ENCODE measurements at places on chromosomes 11 and 22.

GRCh38 chr22:17921871-17922821, 102.2 kb downstream of the MICAL3 start:
- no peak for DNase-seq

DNA sequence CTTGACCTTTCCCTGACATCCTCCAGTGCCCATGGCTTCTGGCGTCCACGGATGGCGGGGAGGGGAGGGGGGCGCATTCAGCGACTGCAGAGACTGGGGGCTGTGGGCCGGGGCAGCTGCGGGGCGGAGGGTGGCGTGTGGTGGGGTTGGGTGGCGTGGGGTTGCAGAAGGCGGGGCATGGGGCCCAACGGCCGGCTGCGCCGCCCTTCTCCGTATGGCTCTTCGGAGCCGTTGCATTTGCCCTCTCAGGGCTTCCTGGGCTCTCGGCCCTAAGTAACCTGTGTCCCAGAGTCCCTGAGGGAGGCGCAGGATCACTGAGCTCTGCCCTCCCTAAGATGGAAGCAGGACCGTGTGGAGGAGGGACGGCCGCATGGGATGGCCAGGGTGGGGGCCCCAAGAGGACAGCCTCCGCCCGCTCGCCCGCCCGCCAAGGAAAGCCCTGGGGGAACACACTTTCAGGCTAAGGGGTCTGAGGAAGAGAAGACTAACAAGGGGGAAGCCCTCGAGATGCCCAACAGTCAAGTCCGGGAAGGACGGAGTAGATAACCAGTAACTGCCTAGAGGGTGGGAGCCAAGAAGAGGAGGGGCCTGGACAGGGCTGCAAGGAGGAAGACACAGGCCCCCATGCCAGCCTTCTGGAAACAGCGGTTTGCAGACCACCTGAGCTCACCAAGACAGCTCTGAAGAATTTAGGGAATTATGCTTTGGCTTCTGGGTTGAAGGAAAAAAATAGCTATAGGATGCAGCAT, 9.2 kb upstream of the AIFM3 start:
- DNase-seq: no peak

GRCh38 chr22:23622634-23623033, 9.5 kb downstream of the DRICH1 start:
- DNase-seq: no peak

DNA sequence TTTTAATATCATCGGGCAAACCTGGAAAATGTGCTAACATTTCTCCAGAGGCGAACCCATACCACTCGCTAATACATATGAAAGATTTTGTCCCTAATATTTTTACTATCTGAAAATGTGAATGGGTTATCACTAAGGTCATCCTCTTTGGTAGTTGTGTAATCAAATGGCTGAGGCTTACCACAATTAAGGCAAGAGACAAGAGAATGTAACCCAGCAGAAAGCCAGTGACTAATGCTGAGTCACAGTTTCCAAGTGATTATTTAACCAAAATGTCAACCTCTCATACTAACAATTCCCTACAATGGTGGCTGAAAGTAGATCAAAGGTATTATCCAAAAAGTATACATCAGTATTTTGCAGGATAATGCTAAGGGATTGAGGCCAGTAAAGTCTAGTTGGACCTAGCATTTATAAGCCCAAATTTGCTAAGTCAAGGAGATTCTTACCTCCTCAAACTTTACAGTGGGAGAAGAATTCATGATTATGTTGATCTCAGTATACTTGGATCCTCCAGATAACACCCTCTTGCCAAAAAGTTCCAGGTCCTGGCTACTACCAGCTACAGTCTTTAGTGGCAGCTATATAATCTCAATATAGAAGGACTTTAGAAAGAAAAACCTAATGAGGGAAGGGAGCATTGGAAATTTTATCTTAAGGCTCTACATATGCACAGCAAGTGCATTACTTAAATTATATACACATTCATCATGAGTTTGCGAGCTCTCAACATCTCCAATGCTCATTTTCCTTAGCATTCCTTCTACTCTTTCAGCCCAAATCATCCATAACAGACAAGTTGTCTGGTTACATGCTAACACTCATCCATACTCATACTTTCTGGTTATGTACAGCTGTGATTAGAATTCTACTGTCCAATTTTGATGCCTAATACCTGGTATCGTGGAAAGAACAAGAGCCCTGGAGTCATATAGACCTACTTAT, 25.4 kb downstream of the SIK3 start:
- DNase-seq: no peak

DNA sequence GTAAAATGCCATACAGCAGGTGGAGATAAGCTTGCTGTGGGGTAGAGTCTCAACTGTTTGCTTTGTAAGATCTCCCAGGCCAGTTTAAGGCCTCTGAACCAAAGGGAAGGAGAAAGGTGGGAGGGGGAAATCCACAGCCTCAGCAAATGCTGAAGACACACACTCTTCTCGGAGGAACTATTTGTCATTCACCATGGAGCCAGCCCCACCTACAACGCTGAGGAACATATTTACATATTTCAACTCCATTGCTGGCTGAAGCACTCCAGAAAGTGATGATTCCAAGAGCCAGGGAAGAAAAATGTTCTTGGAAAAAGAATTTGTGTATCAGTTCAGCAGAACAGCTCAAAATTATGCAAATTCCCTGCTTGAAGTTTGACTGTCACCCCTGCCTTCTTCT, 6.5 kb downstream of the TENM4 start:
- no peak for DNase-seq

GRCh38 chr11:28836285-28837081, 728.3 kb downstream of the METTL15 start:
- DNase-seq: no peak

DNA sequence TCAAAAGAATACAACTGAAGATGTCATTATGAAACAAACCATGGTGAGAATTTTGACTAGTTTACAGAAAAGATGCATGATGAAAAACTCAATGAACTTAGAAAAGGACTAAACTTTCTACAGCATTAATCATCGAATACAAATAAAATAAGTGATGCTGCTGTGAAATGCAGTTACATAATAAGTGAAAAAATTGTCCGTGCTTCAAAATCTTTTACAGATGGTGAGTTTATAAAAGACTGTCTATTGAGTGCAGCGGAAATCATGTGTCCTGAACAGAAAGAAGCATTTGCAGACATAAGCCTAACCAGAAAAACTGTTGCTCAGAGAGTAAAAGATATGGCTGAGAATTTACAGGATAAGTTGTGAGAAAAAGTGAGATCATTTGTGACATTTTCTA, 33.8 kb downstream of the NEAT1 start:
- no peak for DNase-seq

DNA sequence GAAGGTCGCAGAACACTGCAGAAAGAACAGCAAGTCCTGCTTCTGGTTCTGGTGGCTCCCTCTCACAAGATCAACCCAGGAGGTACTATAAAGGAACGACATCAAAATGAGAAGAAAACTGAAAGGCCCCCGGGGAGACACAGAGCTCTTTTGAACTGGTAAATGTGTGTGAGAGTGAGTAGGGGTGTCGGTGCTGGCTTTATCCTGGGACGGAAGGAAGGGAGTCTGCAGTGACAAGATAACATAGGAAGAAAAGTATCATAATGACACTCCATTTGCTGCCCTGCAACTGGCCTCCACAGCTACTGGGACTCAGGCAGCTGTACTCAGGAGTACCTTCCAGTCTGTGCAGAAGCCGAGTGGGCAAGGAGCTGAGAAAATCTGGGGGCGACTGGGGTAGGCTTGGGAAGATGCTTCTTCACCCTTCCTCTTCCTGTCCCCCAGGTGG, 60.9 kb downstream of the ENTHD1 start:
- DNase-seq: peak; percentile 63

All from Jurkat, Clone E6-1 (cell line).